ENCODE measurements at places on chromosomes 6 and 20.
A peak's percentile ranks its signal among the peaks of the same experiment; 100 is the strongest.

DNA sequence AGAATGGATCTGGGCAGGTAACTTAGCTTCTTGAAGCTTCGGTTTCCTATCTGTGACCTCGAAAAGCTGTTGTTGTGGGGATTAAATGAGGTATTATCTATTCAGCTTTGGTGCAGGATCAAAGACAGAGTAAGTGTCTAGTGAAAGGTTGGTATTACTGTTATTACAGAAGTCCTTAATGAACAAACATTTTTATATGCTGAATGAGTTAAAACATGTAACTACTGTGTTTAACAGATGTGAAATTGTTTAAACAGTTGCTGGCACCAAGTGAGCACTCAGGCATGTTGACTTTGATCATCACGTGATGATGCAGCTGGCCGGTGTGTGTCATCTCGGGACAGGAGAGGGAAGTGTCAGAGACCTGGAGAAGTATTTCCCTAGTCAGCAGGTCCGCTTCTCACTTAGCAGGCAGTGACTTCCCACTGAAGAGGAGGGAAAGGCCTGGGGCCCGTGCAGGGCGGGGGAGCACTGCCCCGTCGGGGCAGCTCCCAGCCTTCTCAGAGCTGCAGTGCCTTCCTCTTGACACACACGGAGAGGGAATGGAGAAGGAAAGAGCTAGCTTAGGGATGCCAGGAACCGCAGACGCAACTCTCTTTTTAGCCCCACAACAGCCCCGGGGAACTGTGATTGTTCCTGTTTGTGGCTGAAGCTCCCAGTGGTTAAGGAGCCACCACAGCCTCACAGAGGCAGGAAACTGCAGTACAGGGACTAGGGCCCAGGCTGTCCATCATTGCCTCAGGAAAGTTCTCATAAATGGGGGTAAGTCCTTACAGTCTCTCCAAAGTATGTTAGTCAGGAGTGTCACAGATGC lies 18.0 kb downstream of the TUBB2A start:
- no peak overlapping the region for H3K4me3 ChIP-seq
- H3K27me3 ChIP-seq: no peaks in the 10 kb centered on the region
- H3K27ac ChIP-seq: no peak overlapping the region
- no peak for DNase-seq
- peaks cover 7% of the 10 kb centered on the region for H3K4me1 ChIP-seq
- H3K36me3 ChIP-seq: peaks cover 45% of the 10 kb centered on the region

GRCh38 chr6:37103169-37104039 lies 66.5 kb upstream of the PIM1 start:
- no peaks in the 10 kb centered on the region for H3K36me3 ChIP-seq
- peak overlapping the region; percentile 83 for H3K27ac ChIP-seq
- H3K4me3 ChIP-seq: peak overlapping the region; percentile 73
- H3K27me3 ChIP-seq: no peaks in the 10 kb centered on the region
- H3K4me1 ChIP-seq: peaks cover 44% of the 10 kb centered on the region
- DNase-seq: no peak

DNA sequence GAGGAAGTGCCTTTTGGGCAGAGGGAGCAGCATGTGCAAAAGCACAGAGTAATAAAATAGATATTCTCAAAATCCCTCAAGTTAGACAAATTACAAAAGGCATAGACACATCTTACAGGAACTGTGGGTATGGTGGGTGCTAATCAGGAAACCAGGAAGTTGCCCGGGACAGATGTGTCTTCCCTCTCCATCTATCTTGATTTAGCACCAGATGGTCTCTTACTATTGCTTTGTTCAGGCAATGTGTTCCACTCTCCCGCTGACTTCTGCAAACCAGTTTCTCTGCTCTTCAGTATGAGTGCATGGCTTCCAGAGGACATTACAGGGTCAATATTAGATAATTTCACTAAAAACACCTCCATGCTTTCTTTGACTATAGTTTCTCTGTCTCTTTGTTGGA lies 13.2 kb downstream of the CITED2 start:
- no peaks in the 10 kb centered on the region for H3K36me3 ChIP-seq
- H3K27ac ChIP-seq: no peak overlapping the region
- peaks cover 19% of the 10 kb centered on the region for H3K4me1 ChIP-seq
- H3K4me3 ChIP-seq: no peak overlapping the region

DNA sequence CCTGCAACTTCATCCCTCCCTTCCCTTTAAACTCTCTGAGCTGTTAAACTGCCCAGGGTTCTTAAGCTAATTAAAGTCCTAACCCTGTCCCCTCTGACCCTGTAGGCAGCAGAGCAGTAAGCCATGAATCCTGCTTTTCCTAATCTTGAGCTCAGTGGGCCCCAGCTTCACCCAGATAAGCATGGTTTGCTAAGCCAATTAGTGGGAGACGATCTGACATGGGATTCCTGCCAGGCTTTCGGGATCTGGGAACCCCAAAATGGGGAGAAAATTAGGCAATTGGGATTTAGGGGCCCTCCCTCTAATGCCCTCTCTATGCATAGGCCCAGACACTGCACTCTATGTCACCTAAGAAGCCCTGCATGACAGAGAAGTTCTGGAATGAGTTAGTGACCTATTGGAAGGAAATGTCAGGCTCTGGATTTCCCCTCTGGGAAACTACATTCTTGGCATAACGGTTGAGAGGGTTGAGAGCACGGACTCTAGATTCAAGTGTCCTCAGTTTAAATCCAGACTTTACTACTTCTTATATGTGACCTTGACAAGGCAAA lies 4.6 kb downstream of the XKR7 start:
- no peaks in the 10 kb centered on the region for H3K36me3 ChIP-seq
- no peak for DNase-seq
- peaks cover 53% of the 10 kb centered on the region for H3K27me3 ChIP-seq
- H3K4me1 ChIP-seq: peaks cover 3% of the 10 kb centered on the region
- H3K27ac ChIP-seq: no peak overlapping the region

DNA sequence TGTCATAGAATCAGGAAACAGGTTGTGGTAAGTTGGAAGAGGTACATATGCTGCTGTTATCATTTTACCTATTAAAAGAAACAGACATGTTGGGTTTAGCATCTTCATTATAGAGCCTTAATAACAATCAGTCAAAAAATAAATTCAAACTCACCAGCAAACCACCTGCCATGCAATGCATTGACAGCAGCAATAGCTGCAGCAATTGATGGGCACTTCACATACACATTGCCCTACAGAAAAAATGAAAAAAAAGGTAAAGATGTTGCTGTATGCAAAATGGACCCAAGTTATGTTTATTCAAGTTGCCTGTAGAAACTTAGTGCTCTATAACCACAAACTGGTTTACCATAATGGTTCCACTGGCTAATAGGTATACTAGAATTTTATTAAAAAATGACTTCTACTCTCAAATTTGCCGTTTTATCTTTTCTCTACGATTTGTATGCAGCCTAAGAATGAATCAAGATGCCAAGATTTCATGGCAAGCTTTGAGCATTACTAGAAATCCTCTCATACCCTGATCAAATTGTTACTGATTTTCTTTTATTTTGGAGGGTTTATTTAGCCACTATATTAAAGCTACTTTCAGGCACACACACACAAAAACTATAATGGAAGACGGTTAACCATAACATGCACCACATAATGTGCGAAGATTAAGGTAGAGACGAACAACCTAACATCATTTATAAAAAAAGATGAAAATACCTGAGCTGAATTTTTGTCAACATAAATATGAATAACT lies 5.5 kb downstream of the ROMO1 start:
- H3K4me3 ChIP-seq: no peak overlapping the region
- H3K27me3 ChIP-seq: no peaks in the 10 kb centered on the region
- peaks cover 49% of the 10 kb centered on the region for H3K4me1 ChIP-seq
- H3K27ac ChIP-seq: peak overlapping the region; percentile 62
- no peak for DNase-seq

DNA sequence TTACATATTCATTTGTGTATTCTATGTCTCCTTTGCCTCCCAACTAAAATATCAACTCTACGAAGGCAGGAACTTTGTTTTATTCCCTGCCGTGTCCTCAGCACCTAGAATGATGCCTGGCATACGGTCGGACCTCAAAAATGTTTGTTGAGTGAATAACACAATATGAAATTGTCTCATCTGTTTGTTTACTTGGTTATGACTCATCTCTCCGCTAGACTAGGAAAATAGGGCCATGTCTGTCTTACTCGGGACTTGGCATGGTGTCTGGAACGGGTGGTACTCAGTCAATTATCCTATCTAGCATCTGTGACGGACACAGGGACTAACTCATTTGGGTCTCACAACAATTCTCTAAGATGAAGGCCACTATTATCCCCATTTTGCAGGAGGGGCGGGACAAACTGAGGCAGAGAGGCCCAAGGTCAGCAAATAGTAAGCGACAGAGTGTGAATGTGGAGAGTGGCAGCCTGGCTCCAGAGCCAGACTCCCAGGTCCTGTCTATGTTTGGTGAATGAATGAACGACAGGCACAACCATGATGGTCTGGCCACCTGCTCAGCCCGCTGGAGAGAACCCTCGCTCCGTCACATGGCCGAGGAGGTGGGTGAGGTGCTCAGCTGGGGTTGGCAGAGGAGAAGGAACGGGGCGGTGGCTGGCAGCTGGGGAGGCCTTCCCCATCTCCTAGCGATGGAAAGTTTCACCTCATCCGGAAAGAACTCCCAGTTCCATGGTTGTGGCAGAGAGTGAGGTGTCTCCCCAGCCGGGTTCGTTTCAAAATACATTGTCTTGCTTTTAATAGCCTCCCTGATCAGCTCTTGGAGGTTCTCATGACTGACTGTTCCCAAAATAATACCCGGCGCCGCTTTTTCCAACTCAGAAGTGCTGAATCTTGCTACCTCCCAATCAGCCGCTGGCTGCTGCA lies 27.6 kb upstream of the NFATC2 start:
- H3K27me3 ChIP-seq: peaks cover 13% of the 10 kb centered on the region
- DNase-seq: no peak
- peaks cover 3% of the 10 kb centered on the region for H3K36me3 ChIP-seq
- H3K27ac ChIP-seq: no peak overlapping the region

GRCh38 chr6:105014954-105015353 lies 58.0 kb downstream of the LIN28B start:
- no peak overlapping the region for H3K4me3 ChIP-seq
- DNase-seq: no peak
- no peaks in the 10 kb centered on the region for H3K4me1 ChIP-seq
- H3K36me3 ChIP-seq: no peaks in the 10 kb centered on the region

GRCh38 chr6:44712353-44713111 lies 325.0 kb downstream of the CDC5L start:
- no peaks in the 10 kb centered on the region for H3K27me3 ChIP-seq
- H3K27ac ChIP-seq: no peak overlapping the region
- peaks cover 13% of the 10 kb centered on the region for H3K4me1 ChIP-seq
